ENCODE measurements at places on chromosomes 3 and 15. TPM values are rescaled to one million over a fixed set of nuclear protein-coding genes. Genes with fewer than 3 reads are reported as not detected.

SNTN gene
- not detected for total RNA-seq

CTXN2 gene
- not detected for total RNA-seq

SLC24A5 gene
- total RNA-seq: not detected

APEH gene
- 163 TPM for total RNA-seq

GATM gene
- total RNA-seq: 1.2 TPM

NOX5 gene
- total RNA-seq: not detected

SYNM gene
- total RNA-seq: 0.74 TPM

ANKRD63 gene
- not detected for total RNA-seq

DNASE1L3 gene
- total RNA-seq: not detected

ADAMTS9 gene
- total RNA-seq: 0.28 TPM

PSTPIP1 gene
- 0.42 TPM for total RNA-seq

ACKR4 gene
- 0.19 TPM for total RNA-seq

CTXND1 gene
- total RNA-seq: not detected

DNAJB8 gene
- total RNA-seq: not detected
